ENCODE measurements at places on chromosomes 16 and 17. TPM values are rescaled to one million over a fixed set of nuclear protein-coding genes. Genes with fewer than 3 reads are reported as not detected.

Gene HSPB9
- total RNA-seq: not detected

Gene FAAP100
- total RNA-seq: 32.4 TPM

Gene KRT27
- total RNA-seq: not detected

Gene XAF1
- 47.1 TPM for total RNA-seq

Gene CACNG3
- not detected for total RNA-seq

Gene GNGT2
- total RNA-seq: 0.45 TPM

Gene CDRT15L2
- not detected for total RNA-seq

Gene PERCC1
- not detected for total RNA-seq

Gene SPATA32
- not detected for total RNA-seq

Gene RDM1
- not detected for total RNA-seq

Gene OTOP3
- total RNA-seq: not detected

Gene ADORA2B
- 19.3 TPM for total RNA-seq

Gene SDR42E1
- total RNA-seq: 0.08 TPM

Gene CES1
- total RNA-seq: not detected

Gene KIFC3
- 32.8 TPM for total RNA-seq

Gene BCO1
- not detected for total RNA-seq

Gene RNF40
- 89.4 TPM for total RNA-seq

Gene ZG16B
- total RNA-seq: 1.4 TPM

Gene CIAPIN1
- total RNA-seq: 39.3 TPM

Gene PABPN1L
- not detected for total RNA-seq

Gene MRPS34
- 50.9 TPM for total RNA-seq

Data from fibroblast of the aortic adventitia (primary cell).